ENCODE measurements at places on chromosomes 1 and 21. TPM values are rescaled to one million over a fixed set of nuclear protein-coding genes. Genes with fewer than 3 reads are reported as not detected.

The DNALI1 gene
- not detected for total RNA-seq

The SPRR1B gene
- total RNA-seq, result not detected

The RGS4 gene
- not detected for total RNA-seq

- DNase-seq, result no peak
Measured at GRCh38 chr1:4673494-4673893, 19.1 kb downstream of the AJAP1 start.

- DNase-seq, result no peak
Measured at GRCh38 chr1:7692005-7692404, 79.1 kb upstream of the VAMP3 start.

GRCh38 chr1:89271341-89272015 lies 1.2 kb downstream of the GBP5 start:
- no peak for DNase-seq

- no peak for DNase-seq
Measured at GRCh38 chr21:31889460-31889859, 16.6 kb downstream of the HUNK start.

DNA sequence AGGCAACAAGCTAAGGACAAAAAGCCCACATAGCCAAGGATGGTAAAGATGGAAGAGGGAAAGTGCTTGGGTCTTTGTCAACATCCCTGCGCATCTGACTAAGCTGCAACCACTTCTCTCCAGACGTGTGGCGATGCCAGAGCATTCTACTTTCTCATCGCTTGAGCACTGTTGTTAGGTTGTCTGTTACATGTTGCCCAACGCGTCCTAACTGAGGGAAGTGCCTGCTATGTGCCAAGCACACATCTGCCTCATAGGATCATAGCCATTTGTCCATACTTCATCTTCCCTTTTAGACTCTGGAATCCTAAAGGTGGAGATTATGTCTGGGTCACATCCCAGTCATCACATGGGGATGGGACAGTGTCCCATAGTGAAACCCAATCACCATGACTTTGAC lies 464.9 kb downstream of the MATN1 start:
- DNase-seq, result no peak

GRCh38 chr1:27607239-27607804 lies 3.4 kb upstream of the AHDC1 start:
- no peak for DNase-seq

- no peak for DNase-seq
Measured at GRCh38 chr1:220013497-220013896, 32.8 kb downstream of the EPRS1 start.

All from T-cell (primary cell).